Stimulated activated CD8-positive, alpha-beta memory T cell treated with anti-CD3 and anti-CD28 coated beads, Interleukin-4, amount 100 ng/mL, for 1 hour (primary cell): ENCODE measurements at places on chromosomes 13 and 19.

- DNase-seq, result no peak
These were observed 71.9 kb downstream of the OLFM4 start for GRCh38 chr13:53100394-53101063.

- no peak for DNase-seq
These were observed 27.2 kb downstream of the GPX4 start for GRCh38 chr19:1130771-1131717.

DNA sequence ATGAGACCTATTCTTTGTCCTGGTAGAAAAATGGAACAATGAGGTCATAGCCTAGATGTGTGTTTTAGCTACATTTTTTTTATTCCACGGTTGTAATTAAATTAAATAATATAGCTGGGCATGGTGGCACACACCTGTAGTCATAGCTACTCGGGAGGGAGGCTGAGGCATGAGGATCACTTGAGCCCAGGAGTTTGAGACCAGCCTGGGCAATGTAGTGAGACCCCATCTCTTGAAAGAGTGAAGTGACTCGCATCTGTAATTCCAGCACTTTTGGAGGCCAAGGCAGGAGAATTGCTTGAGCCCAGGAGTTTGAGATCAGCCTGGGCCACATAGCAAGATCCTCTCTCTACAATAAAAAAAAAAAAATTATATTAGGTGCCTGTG is 11.7 kb upstream of the CBLC start:
- DNase-seq, result no peak

- no peak for DNase-seq
These were observed 2.4 kb downstream of the TCF3 start for GRCh38 chr19:1649706-1650649.

DNA sequence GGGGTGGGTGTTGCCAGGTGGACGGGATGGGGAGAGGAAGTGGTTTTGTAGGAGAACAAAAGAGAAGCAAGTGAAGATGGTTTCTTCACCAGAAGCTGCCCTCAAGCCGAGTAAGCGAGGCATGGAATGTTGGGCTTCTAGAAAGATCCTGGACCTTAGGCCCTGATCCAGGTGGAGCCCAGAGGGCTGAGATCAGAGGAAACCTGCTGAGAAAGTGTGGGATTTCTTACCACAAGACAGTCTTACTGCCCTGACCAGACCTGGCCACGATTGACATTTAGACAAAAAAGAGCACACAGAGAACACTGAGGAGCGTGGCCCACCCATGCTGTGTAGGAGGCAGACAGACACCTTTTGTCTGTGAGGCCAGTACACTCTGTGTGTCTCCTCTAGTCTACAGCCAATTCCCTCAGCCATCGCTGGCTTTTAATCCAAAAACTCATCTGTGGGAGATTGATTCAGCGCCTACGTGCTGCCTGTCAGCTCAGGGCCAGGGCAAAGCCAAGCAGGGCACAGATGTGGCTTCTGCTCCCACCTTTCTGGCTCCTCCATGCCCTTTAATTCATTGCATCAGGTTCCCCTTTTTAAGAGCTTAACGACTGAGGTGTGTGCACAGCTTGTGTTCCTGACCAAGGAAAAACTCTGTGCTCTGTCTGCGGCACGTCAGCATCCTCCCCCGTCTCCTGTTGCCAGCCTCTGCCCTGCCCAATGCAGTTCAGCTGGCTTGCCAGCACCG is 123.3 kb downstream of the AKAP11 start:
- DNase-seq, result no peak

GRCh38 chr13:110047496-110047895 is 259.5 kb downstream of the COL4A1 start:
- no peak for DNase-seq

- no peak for DNase-seq
These were observed 312 bp downstream of the CAPS start for GRCh38 chr19:5914358-5914774.

- DNase-seq, result no peak
These were observed 560.8 kb upstream of the NBEA start for GRCh38 chr13:34381228-34381627.

DNA sequence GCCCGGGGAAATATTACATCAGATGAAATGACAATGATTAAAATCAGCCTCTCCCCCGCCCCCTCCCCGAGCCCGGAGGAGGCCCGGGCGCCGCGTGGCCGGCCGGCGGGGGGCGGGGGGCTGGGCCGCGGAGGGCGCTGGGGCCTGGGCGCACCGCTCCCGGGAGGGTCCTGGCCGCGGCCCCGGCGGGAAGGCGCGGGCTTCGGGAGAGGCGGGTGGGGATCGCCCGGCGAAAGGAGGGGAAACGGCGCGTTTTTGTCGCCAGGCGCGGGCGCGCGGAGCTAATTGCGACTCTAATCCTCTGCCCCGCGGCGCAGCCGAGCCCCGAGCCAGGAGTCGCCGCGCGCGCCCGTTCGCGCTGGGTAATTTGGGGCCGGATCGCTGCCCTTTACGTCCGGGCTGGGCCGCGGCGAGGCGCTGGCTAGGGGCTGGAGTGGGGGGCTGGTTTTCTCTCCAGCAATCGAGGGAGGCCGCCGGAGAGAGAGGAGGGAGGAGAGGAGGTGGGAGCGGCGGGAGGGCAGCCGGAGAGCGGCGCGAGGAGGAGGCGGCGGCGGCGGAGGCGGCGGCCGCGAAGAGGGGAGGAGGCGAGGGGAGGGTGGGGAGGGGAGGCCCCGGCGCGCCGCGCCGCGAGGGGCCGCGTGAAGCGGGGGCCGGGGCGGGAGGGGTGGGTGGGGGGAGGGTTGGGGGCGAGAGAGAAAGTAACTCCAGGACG is at the start of gene KCTD15:
Gene KCTD15 (plus strand): TSS at position 707 of the 712 bp plus-strand sequence. CDS start 3,585 bp downstream, outside the sequence.
- no peak for DNase-seq

GRCh38 chr19:11159598-11160439 is 4.2 kb upstream of the SPC24 start:
- DNase-seq, result no peak

DNA sequence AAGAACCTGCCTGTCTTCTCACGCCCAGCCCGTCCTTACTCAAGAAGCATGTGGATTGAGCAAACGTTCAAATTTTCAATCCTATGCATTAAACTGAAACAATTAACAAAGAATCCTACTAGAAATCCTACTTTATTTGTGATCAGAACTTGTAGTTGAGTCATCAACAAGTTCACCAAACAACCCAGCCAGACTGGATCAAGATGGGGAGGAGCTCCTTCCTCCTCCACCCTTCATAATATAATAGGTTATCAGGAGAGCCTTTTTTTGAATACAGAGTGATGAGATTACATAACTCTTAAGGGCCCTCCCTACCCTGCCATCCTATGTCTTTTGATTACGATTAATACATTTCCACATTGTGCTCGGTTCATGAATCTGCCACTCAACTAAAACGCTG is 32.7 kb downstream of the SOX21 start:
- DNase-seq, result no peak

- DNase-seq, result no peak
These were observed 118.7 kb downstream of the FRY start for GRCh38 chr13:32150239-32150638.

DNA sequence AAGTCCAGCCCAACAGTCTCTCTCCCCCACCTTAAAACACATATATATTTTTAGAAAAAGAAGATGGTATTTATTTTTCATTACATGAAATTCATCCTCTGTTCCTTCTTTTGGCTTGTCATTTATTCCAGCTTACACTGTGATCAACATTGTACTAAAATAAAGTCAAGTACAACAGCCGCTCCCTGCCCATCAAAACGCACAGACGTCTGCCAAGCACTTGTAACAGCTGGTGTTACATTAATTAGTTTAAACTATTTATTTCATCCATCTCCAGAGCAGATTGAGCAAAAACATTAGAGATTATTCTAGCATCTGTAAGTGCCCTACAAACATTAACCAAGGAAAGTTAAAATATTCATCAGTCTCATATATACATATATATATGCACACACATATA is 350.5 kb downstream of the DACH1 start:
- DNase-seq, result no peak

DNA sequence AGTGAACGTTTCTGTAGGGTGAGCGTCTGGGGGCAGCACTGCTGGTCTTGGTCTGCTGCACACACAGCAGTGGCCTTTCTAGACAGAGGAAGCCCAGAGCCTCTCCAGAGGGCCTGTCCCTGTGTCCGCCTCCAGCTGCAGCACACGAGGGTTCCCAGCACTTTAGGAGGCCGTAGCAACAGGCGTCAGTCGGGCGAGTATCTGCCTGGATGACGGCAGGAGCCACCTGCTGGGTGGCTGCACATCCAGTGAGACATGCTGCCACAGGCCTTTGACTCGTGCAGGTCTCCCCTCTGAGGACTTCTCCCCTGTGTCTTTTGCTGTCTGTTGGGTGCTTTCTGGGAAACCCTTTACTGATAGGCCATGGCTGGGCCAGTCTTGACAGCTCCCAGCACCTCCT is 22.1 kb downstream of the AP2A1 start:
- no peak for DNase-seq

DNA sequence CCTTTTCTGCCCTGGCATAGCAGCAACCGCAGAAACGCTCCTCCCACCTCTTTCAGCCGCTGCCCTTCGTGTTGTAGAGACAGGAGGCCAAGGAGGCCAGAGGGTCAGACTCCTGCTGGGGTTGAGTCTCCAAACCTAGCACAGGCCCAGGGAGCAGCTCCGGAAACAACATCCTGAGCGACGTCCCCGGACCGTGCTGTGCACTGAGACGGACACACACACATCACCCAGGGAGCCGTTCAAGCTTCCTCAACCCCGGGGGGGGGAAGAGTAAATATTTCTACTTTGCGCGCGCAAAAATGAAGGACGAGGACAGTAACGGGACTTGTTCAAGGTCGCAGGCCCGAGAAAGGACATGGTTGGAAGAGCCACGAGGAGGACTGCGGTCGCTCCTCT is 657 bp downstream of the ZNF550 start:
- no peak for DNase-seq

DNA sequence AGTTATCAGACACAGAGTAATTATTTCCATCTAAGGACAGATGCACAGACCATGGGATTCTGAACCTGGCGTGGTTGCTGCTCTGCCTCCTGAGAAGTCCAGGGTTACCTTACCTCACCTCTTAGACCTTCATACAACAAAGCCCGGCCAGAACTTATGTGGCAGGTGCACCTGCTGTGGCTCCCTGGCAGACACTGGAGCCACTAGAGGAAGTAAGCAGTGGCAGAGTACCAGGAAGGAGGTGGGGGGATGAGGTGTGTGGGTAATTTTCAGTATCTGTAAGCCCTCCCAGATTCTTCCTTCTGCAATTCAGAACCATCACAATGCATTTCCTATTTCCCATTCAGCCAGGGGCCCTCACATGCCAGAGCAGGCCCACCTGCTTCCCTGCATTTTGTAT is 106.1 kb upstream of the DOCK9 start:
- no peak for DNase-seq

DNA sequence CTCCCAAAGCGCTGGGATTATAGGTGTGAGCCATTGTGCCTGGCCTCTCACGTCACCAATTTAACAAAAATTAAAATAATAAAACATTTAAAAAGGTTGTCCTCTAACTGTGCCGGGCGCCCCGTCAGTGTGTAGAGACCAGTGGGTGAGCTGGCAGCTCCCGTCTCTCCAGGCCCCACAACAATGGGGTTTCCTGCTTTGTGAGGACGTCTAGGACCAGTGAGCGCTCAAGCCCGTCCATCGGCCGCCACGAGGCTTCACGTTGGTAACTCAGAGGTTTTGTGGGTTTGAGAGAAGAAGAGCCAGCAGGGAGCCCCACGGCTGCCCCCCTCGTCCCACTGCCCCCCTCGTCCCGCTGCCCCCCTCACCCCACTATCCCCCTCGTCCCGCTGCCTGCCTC is 4.7 kb downstream of the LSM7 start:
- no peak for DNase-seq

- DNase-seq, result no peak
These were observed 14.4 kb upstream of the SLC25A42 start for GRCh38 chr19:19049406-19049805.

- no peak for DNase-seq
These were observed 109.1 kb downstream of the TUBA3C start for GRCh38 chr13:19072543-19072942.

GRCh38 chr19:29503140-29503758 is 22.5 kb upstream of the VSTM2B start:
- no peak for DNase-seq

- no peak for DNase-seq
These were observed 1827.0 kb upstream of the MIR17HG start for GRCh38 chr13:89520468-89520867.

DNA sequence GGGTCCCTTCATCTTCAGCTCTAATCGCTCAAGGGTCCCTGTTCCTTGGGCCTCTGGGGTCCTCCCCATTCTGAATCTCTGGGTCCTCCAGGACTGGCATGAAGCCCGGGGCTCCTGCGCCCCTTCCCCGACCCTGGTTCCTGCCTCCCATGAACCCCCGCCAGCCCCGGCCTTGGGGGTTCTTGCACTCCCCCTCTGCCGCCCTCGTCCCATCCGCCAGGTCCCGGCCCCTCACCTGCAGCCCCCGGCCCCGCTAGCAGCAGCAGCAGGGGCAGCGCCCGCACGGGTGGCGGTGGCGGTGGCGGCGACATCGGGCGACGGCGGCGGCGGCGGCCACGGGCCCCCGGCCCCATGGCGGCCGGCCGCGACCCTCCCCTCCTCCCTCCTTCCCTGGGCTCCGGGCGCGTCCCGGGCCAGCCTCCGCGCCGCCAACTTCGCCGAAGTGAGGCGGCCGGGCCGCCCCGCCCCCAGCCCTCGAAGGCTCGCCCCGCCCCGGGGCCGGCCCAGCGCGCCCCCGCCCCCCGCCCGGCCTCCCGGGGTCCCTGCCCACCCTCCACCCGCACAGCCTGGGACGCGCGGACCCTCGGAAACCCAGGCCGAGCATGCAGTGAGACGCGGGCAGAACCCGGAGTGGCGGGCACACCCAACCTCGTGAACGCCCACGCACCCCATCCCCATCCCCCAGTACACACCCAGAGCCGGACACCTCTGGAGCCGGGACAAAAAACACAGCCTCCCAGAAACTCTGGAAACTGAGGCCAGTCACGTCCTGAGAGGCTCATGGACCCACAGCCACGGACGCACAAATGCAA is at the start of gene NOTCH3:
Gene NOTCH3 (minus strand): TSS at position 443 of the 812 bp plus-strand sequence. CDS start 90 bp downstream, at position 353.
- DNase-seq, result no peak

GRCh38 chr19:28956421-28956820 is 256.5 kb downstream of the UQCRFS1 start:
- no peak for DNase-seq

DNA sequence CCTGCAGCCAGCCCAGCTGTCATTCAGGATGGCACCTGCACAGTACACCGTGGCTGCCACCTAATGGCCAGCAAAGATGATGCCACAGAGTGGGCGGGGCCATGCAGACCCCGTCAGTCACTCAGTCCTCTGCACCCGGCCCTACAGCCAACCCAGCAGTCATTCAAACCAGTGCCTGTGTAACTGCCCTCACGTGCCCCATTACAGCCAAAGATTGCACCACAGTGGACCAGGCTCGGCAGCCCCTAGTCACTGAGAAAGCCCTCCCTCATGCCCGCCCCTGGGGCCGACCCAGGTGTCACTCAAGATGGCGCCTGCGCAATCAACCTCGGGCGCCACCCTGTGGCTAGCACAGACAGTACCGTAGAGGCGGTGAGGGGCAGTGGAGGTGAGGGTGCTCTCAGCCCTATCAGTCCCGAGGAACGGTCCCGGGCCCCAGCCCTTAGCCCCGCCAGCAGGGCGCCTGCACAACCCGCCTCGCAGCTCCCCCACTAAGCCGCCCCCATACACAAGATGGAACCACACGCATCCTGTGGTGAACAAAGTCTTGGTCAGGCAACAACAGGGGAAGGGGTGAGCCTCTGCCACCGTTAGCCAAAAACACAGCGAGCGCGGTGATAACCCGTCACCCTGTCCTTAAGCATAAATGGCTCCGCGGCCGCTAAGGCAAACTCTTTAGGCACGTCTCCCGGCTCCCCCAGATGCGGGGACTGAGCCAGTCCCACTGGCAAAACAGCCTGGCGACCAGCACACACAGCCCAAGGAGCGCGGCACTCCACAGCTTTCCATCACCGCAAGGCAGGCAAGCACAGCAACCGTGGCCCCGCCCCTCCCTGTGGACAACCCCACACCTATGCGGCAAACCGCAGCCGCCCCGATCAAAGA is 2.3 kb downstream of the PEG3 start:
- no peak for DNase-seq
